MV-4-11 (cell line): ENCODE measurements at places on chromosomes 5 and 9.

GRCh38 chr5:90174236-90174635 lies 235.3 kb downstream of the CETN3 start:
- no peak for DNase-seq

DNA sequence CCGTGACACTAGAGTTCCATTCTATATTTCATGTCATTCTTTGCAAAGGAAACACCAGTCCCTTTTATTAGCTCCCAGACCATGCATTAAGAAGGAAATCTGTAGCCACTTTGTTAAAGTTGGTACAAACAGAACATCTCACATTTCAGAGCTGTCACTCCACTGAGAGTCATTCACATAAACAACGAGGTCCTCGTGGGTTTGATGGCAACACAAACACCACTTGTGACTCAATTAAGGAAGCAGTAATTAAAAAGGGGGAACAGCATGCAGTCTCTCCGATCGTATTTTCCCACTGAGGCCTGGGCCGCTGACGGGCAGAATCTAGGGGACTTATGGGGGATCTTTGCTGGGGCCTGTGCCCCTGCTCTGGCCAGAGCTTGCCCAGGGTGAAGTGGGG lies 94.2 kb upstream of the ZNF618 start:
- DNase-seq: no peak

DNA sequence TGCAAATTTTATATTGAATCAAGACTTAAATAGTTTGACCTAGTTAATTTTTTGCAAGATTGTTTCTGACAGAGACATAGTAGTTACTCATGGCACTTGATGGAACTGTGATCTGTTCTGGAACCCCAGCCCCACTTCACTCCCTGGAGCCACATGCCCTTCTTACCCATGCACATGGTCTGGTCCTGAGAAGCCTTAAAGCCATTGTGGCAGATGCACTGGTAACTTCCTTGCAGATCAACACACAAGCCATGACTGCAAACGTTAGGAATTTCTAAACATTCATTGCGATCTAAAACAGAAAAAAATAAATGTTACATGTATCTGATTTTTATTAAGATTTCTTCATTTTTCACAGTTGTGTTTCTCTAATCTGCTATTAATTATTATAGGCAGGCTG lies 221.2 kb downstream of the SLC12A2 start:
- DNase-seq: no peak

- DNase-seq: no peak
Observed at GRCh38 chr5:3656803-3657202, 61.2 kb downstream of the IRX1 start.

- no peak for DNase-seq
Observed at GRCh38 chr5:89003563-89004036, 120.6 kb upstream of the MEF2C start.

- no peak for DNase-seq
Observed at GRCh38 chr9:123020796-123021195, 12.7 kb upstream of the GPR21 start.

DNA sequence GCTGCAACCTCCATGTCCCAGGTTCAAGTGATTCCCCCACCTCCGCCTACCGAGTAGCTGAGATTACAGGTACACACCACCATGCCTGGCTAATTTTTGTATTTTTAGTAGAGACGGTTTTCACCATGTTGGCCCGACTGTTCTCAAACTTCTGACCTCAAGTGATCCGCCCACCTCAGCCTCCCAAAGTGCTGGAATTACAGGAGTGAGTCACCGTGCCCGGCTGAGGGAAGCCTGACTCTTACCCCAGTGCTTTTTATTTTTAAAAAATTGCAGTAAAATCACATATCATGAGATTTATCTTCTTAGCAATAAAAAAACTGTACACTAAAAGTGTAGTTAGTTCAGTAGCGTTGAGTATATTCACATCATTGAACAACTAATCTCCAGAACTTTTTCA lies 105.3 kb downstream of the SLIT3 start:
- DNase-seq: no peak

GRCh38 chr9:38278457-38278856 lies 114.0 kb upstream of the ALDH1B1 start:
- DNase-seq: no peak

DNA sequence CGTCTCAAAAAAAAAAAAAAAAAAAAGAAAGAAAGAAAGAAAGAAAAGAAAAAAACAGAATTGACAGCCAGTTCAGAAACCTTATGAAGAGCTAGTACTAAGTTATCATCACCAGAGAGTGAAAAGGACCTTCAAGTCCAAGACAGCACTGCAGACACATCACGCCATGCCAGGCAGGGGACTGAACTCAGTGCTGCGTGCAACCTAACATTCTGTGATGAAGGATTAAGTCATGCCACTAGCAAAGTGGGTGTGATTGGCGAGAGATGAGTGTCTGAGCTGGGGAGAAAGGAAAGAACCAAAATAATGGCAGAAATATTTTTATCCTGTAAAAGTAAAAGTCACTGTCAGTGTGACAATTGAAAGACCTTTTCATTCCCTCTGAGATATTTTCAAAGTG lies 54.7 kb downstream of the MAP1B start:
- no peak for DNase-seq
